ENCODE measurements at places on chromosomes 12 and 14.

GRCh38 chr12:3363608-3364007 lies 127.4 kb upstream of the PRMT8 start:
- no peak for DNase-seq

GRCh38 chr14:63262446-63262845 lies 56.3 kb downstream of the GPHB5 start:
- DNase-seq: no peak

- no peak for DNase-seq
Observed at GRCh38 chr12:32478858-32479725, 79.7 kb downstream of the FGD4 start.

DNA sequence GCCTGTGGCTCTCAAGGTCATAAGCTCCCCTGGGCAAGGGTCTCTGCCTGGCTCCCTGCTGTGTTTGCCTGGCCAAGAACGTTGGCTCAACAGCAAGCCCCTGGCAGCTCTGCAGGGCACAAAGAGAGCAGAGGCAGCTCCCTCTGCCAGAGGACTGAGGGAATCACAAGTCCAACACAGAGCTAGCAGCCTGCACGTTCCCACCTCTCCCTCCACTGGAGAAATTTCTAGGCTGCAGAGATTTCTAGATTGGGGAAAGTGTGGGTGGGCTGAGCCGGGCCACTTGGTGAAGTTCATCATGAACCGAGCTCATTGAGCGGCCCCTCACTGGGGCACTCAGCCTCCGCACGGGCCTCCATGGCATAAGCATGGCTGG lies 19.8 kb downstream of the ZFYVE21 start:
- peak; percentile 33 for DNase-seq

DNA sequence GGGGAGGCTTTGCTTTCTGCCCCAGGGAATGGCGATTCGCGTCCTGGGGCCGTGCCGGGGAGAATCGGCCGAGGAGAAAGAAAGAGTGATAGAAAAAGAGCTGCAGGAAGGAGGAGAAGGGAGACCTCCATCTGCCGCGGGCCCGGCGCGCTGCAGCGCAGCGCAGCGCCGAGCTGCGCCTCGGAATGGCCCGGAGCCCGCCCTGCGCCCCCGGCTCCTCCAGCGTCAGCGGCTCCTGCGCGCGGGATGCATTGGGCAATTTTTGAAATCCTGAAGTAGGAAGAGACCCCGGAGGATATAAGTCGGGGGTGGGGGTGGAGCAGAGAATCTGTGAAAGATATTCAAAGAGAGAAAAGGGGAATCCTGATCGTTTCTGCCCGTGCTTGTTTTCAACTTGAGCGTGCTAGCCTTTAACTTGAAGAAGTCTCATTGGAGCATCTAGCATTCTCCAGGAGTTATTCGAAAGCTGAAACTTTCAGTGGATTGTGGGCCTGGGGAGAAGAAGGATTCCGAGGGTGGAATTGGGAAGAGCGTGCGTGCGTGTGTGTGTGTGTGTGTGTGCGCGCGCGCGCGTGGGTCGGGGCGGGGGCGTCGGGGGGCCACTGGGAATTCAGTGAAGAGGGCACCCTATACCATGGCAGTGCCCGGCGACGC lies 441 bp downstream of the PDE3A start:
- no peak for DNase-seq

- no peak for DNase-seq
Observed at GRCh38 chr12:120204171-120204570, 3.3 kb upstream of the RPLP0 start.

GRCh38 chr14:55340482-55340881 lies 69.3 kb downstream of the FBXO34 start:
- no peak for DNase-seq

All from substantia nigra (tissue), 51 donors.